ENCODE measurements at places on chromosomes 3 and 15. TPM values are rescaled to one million over a fixed set of nuclear protein-coding genes. Genes with fewer than 3 reads are reported as not detected.

The TIMP4 gene
- 17.0 TPM for total RNA-seq

The ENTPD3 gene
- 1.1 TPM for total RNA-seq

- DNase-seq, result no peak
Measured at GRCh38 chr15:72037321-72037720, 80.6 kb downstream of the MYO9A start.

DNA sequence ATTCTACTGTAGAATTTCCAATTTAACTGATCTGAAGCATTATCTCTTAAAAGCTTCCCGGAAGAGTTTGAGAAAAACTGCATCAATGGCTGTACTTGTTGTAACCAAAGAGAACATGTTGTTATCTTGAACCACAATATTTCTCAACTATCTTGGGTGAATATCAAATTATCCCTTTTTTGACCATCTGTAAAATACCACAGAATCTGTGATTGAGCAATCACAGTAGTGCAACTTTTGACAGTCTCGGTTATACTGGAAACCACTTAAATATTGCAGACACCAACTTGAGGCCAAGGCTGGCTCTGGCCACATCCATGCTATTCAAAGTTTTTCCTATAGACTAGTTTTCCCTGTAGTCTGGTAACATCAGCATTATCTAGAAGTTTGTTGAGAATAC is 842.8 kb upstream of the EPHA6 start:
- DNase-seq, result no peak

DNA sequence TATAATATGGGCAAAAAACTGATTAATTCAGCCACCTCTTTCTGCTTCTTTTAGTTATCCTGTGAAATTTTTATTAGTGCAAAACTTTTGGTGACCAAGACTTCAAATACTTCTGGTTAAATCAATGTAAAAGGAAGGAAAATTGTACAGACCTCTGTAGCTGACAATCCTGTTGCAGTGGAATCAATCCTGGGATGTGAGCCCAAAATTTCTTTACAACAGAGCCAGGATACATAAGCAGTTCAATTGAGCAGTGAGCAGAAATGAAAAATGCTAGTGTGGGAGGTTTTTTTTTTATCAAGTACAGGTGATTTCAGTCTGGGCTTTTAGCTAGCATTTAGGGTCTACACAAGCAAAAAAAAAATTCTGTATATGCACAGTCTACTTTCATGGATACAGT is 398.0 kb downstream of the OTOL1 start:
- no peak for DNase-seq

DNA sequence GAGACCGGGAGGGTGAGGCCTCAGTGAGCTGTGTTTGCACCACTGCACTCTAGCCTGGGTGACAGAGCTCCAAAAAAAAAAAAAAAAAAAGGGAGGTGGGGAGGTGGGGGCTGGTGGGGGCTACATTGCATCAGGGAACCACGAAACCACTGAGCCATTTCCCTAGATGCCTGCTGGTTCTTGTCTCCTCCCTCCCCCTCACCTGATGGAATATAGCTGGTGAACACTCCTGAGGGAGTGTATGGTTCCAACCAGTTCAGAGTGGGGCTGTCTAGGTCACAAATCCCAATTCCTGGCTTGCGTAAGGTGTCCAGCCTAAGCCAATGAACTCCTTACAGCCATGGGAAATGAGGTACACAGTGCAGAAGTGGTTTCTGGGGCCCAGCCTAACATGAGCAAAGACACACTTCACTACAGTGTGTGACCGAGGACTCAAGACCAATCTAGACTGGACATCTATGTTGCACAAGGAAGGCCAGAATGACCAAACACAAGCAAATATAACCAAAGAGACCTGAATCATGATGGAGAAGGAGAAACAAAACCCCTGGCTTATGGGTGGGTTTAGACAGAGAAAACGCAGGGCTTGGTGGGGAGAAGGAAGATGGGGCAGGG is 39.1 kb upstream of the OSBPL11 start:
- no peak for DNase-seq

GRCh38 chr3:183825456-183826161 is at the start of gene MAP6D1:
Gene MAP6D1 (minus strand): TSS chr3:183825577. CDS start chr3:183825547, 30 bp downstream.
- peak; percentile 81 for DNase-seq

The CPN2 gene
- total RNA-seq, result not detected

DNA sequence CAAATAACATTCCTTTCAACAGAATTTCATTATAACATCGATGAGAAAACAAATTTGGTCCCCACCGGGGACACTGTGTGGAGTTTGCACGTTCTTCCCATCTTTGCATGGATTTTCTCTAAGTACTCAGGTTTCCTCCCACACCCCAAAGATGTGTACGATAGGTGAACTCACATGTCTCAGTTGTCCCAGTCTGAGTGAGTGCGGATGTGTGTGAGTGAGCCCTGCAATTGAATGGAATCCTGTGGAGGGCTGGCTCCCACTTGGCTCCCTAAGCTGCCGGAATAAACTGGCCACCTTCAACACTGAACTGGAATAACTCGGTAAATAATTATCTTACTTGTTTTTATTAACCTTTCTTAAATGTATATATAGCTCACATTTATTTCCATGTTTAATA is 77.0 kb downstream of the TRANK1 start:
- DNase-seq, result no peak

- no peak for DNase-seq
Measured at GRCh38 chr3:156300929-156301840, 180.8 kb downstream of the KCNAB1 start.

The GOLGA8R gene
- total RNA-seq, result 3.4 TPM

The MRPL46 gene
- 16.4 TPM for total RNA-seq

DNA sequence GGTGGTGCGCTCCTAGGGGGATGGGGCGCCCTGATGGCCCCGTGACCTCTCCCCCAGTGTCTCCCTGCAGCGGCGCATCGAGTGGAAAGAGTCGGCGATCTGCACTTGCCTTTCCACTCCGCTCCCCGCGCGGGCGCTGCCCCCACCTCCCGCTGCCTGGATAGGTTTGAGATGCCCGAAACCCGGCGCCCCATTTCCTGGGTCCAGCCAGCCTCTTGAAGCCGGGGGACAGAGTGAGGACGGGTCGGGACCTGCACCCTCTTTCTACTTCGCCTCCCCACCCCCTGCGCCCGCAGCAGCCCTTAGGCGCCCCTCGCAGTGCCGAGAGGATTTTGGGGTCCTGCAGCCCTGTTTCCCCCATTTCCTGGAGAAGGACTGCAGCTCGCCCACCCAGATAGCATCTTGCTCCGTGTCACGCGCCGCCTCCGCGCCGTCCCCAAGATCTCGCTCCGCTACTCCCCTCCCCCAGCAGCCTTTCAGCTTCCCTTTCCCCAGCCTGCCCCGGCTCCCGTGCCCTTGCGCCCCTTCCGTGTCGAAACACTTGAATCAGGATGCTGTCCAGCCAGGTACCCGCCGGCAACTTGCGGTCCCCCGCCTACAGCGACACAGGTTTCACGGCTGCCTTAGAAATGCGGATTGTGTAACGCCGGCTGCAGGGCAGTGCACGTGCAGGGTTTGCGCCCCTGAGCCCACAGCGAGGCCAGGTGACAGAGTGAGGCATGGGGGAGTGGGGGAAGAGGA is 519 bp downstream of the ABHD6 start:
- DNase-seq, result peak; percentile 89

DNA sequence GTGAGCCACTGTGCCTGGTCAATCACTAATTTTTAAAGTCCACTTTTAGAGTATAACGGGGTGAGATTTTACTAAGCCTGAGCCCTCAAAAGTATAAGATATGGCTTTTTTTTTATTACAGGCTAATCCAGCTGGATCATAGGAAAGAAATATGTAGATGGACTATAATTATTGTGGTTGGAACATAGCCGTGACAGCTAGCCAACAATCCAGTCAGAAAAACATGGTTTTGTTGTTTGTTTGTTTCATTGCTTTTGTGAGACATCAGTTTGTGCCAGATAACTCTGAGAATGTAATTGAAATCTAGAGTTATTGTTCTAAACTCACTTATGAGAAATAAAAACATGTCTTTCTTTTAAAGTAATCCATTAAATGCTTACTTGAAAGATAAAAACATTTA is 37.3 kb upstream of the ATOSA start:
- no peak for DNase-seq

DNA sequence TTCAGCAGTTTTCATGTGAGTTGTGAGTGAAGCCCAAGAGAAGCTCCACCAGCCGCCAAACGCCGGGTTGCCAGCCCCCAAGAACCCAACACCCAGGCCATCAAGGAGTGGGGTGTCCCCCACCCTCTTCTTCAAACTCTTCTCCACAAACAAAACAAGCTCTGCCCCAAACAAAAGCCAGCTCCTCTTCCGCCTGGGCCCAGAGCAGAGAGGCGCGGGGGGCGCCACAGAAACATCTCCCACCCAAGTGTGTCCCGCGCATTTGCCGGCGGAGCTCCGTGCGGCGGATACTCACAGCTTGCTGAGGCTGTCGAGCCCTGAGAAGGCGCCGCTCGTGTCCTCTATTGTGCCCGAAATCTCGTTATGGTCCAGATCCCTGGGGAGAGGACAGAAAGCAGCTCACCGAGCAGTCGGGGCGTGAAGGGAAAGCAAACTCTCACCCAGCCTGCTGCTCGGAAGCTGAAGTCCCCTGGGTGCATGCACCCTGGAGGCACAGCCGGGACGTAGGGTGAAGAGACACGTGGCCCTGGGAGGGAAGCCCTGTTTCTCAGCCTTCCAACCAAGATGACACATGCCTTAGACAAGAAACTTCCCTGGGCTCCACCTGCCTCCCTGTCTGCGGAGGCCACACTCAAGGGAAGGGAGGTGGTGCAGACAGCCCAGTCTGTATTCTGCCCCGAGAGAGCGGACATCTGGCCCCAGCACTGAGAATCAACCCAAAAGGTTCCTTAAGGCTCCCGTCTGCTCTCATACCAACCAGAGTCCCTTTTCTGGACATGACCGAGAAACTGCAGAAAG is 95.7 kb downstream of the LRIG1 start:
- DNase-seq, result no peak

DNA sequence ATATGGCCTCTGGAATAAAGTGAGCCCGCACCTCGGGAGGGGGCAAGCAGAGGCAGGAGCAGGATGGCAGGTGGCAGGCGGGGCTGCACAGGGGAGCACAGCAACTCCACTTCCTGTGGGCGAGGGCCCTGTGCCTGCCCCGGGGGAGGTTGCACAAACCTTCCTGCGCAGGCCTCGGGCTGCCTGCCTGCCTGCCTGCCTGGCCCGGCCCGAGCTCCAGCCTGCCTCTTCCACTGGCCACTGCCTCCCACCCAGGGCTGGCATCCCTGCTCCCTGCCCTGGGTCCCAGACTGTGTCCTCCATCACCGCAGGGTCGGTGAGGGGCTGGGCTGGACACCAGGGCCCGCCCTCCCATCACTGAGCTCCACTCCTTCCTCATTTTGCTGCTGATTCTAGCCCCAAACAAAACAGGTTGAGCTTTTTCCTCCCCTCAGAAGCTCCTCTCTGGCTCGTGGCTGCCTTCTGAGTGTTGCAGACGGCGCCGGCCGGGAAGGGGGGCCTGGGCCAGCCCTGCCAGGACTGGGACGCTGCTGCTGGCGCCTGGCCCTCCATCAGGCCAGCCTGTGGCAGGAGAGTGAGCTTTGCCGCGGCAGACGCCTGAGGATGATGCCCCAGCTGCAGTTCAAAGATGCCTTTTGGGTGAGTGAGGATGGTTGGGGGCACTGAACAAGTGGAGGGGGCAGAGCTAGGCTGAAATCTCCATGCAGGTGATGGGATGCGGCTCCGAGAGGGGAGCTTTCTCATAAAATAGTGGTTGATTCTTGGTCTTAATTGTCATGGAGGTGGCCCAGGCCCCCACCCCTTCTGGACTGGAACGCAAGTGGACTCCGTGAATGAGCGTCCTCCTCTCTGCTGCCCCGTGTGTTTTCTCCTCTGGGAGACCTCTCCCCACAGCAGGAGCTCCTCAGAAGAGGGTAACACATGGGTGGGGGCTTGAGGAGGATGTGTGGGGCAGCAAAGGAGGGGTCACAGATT is at the start of gene PSTPIP1:
TSS of gene PSTPIP1 (plus strand) at position 156 of the 975 bp plus-strand sequence. CDS start at position 604, 448 bp downstream.
- peak; percentile 85 for DNase-seq

- DNase-seq, result no peak
Measured at GRCh38 chr15:60576044-60576443, 97.1 kb upstream of the ICE2 start.

The ACAN gene
- total RNA-seq, result 13.5 TPM

- DNase-seq, result no peak
Measured at GRCh38 chr3:195159117-195159813, 111.7 kb downstream of the XXYLT1 start.

GRCh38 chr3:107574650-107575049 is 51.9 kb downstream of the BBX start:
- DNase-seq, result no peak

GRCh38 chr15:36252146-36252711 is 327.2 kb upstream of the CDIN1 start:
- no peak for DNase-seq

GRCh38 chr3:161275919-161276318 is 54.8 kb downstream of the NMD3 start:
- DNase-seq, result no peak

The LAMB2 gene
- 299 TPM for total RNA-seq

The CTXN2 gene
- total RNA-seq, result not detected

The GPR62 gene
- total RNA-seq, result not detected

DNA sequence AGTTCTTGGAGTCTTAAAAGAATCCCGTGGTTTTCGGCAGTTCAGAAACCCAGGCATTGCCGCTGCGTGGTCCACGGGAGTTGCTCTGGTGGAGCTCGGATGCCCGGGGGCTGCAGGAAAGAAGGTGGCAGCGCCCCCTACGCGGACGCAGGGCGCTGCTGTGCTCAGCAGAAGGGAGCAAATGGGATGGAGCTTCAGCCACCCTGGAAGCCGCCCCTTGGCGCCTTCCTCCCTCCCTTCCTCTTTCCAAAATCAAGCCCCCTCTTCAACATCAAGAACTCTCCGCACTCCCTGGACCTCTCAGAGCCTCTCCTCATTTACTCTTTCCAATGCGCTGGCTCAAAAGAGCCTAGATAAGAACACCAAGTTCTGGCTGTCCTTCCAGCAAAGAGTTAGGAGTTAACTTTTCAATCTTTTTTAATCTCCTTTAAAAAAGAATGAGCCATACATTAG is 880 bp upstream of the CHRNA7 start:
- DNase-seq, result no peak

GRCh38 chr3:116586285-116586944 is 123.2 kb upstream of the TUSC7 start:
- no peak for DNase-seq

The C3orf49 gene
- total RNA-seq, result not detected

GRCh38 chr3:126103121-126104027 is 19.4 kb upstream of the SLC41A3 start:
- DNase-seq, result peak; percentile 64

DNA sequence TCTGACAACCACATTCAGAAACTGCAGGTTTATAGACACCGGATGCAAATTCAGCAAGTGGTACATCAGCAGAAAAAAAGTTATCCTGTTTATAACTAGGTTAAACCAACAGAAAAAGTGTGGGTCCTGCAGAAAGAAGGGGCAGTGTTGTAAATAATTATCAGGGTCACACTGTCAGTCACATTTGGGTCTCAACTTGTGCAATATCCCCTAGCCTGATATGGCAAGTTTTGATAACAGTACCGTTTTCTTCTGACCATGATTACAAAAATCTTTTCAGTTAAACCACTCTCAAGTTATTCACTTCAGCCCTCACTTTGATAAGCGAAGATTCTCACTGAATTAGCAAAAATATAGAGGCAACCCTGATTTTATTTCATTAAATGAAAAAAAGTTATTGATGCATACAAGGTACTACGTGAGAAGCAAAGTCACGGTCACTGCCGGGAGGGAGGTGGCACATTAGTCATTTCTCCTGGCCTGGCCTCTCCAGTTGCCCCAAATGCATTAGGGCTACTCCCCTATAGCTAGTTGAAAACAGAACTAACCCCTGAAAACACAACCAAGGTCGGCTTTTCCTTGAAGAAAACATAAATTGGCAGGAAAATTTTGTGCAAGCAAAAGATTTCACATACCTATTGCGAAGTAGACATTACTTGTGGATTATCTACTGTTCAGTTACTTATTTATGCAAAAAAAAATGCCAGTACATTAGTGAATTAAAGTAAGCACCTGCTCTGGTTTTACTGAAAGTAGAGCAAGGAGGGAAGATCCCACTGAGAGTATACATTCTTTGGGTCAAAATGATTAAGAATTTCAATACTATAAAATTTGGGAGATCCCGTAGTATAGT is 28.6 kb downstream of the IL5RA start:
- no peak for DNase-seq
